GM12878 (cell line): ENCODE measurements at places on chromosomes 12 and 14. TPM values are rescaled to one million over a fixed set of nuclear protein-coding genes. Genes with fewer than 3 reads are reported as not detected.

Gene PLCZ1
- total RNA-seq: not detected in 2 replicates

Gene EML5
- 0.19 and 0.33 TPM in 2 replicates for total RNA-seq

Gene TMEM52B
- not detected in 2 replicates for total RNA-seq

Gene ALKBH1
- 15.4 and 18.9 TPM in 2 replicates for total RNA-seq

Gene KRT71
- total RNA-seq: not detected in 2 replicates

Gene PIK3C2G
- not detected in 2 replicates for total RNA-seq

Gene BBS10
- total RNA-seq: 4.2 and 5.2 TPM in 2 replicates

Gene PROX2
- total RNA-seq: 0.11 and 0.33 TPM in 2 replicates

Gene LRRK2
- total RNA-seq: 2.4 and 3.2 TPM in 2 replicates

Gene LRP1
- total RNA-seq: 0.93 and 1.1 TPM in 2 replicates

Gene MYF6
- total RNA-seq: not detected in 2 replicates

Gene VWF
- total RNA-seq: 0.23 and 0.53 TPM in 2 replicates

Gene CMA1
- total RNA-seq: not detected in 2 replicates

DNA sequence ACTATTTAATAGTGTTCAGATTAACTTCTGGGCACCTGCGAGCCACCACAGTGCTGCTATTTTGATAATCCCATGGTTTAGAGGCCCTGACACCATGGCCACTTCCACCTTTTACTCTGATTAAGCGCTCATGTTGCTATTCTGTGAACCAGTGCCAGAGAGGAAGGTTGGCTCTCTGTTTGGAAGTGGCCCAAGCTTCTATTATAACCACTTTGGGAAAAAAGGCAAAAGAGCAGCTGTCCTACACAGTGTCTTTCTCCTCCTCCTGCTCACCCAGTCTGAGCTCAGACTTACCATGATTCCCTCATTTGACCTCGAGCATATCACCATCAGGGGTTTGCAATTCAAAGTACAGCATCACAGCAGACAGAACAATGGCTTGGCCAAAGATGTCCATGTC lies 23.3 kb downstream of the DYRK2 start:
- H3K4me3 ChIP-seq: no peak overlapping the region
- H3K36me3 ChIP-seq: no peaks in the 10 kb centered on the region
- H3K27me3 ChIP-seq: no peaks in the 10 kb centered on the region

DNA sequence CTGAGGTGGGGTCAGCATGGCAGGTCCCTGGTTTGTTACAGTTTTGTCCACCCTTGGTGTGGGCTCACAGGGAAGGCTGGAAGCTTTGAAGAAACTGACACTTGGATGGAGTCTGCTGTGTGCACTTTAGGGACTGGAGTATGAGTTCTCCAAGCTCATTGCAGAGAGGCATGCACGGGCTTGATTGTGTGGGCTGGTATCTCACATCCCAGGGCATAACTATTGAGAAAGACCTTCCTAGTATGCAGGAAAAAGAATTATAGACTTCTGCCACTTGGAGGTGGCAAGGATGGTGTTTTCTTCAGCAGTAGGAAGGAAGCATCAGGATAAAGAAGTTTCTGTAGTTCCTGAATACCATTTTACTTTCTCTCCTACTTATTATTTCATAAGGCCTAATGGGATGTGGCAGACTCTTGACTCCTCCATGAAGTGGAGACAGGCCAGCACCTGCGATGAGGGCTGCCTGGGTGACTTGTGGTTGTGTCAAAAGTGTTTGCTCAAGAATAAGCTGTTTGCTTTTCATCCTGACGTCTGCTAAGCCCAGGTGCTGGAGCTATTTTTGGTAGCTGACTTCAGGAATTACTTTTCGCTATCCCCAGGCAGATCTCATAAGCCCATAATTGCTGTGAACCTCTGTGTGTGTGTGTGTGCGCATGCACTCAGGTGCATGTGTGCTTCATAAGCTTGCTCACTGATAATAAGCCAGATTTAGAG lies 125.8 kb downstream of the KTN1 start:
- no peaks in the 10 kb centered on the region; the same call in 1 of the 2 replicates for H3K4me1 ChIP-seq
- no peak for DNase-seq
- no peaks in the 10 kb centered on the region for H3K27me3 ChIP-seq

DNA sequence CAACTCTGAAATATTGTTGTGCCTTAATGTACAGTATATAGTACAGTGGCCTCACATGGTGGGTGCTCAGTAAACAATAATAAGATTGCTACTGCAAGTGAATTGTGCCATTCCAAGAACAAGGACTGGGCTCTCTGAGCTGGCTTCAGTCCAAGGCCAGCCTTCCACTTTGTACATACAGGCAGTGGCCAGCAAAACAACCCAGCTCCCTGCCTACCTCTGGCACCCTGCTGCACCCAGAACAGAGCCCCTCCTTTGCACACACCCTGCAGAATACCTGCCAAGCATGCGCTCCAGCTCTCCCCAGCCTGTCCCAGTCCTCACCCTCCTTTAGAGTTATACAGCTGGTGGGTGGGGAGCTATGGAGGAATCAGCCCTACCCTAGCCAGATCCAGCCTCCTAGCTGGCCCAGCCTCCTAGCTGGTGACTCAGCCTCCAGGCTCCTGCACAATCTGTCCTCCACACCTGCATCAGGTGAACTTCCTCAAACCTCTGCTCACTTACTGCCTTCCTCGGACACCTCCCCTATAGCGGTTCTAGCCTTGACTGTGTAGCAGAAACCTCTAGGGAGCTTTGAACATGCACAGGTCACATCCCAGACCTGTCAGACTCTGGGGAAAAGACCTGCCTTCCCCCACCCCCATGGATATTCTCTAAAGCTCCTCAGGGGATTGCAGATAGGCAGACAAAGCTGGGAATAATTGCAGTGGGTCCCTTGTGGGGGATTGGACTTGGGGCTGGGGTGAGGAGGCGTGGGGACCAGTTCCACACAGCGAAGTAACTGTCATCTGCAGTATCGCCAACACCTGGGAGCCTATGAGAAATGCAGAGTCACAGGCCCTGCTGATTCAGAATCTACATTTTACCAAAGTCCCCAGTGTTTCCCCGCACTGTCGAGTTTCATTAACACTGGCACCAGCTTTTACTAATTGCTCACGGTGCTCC lies 17.9 kb downstream of the ZDHHC22 start:
- H3K4me3 ChIP-seq: no peak overlapping the region; the same call in 1 of the 2 replicates
- H3K4me1 ChIP-seq: peaks cover 53% of the 10 kb centered on the region
- no peak overlapping the region for H3K27ac ChIP-seq
- H3K36me3 ChIP-seq: no peaks in the 10 kb centered on the region
- no peak for DNase-seq

DNA sequence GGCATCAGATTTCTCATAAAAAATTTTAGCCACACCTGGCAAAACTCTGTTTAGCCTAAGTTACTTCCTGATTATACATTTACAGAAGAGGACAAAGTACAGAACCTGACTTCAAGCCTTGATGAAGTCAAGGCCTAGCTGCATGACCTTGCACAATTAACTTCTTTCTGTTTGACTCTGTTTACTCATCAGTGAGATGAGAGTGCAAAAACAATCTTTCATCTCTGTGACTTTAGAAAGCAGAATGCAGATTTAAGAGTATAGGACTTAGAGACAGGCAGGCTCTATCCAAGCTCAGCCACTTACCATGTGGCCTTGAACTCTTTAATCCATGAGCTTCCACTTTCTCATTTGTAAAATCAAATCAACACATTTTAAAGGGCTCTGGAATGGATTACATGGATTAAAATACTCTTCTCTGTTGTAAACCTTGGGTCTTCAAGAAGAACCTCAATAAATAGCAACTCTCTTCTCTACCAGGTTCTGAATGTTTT lies 1178.9 kb downstream of the FLRT2 start:
- DNase-seq: no peak
- no peaks in the 10 kb centered on the region for H3K4me1 ChIP-seq
- H3K27ac ChIP-seq: no peak overlapping the region
- H3K27me3 ChIP-seq: no peaks in the 10 kb centered on the region

DNA sequence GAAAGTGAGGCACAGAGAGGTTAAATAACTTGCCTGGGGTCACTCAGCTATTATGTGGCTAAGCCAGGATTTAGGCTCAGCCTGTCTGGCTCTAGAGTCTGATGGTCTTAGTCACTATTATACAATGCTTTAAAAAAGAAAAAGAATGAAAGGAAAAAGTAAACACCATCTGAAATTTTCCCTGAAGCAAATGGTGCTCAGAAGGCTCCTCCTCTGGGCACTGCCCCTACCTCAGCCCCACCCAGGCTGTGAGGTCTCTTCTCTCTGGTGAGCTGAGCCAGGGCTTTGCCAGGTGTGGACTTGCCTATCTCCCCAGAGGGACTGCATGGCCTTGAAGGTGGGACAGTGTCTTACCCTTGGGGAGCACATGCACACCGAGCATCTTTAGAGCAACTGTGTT lies 117.5 kb upstream of the DYRK2 start:
- H3K4me1 ChIP-seq: no peaks in the 10 kb centered on the region
- H3K36me3 ChIP-seq: no peaks in the 10 kb centered on the region
- H3K27me3 ChIP-seq: no peaks in the 10 kb centered on the region
- DNase-seq: no peak

GRCh38 chr12:64028541-64028940 lies 184.0 kb downstream of the SRGAP1 start:
- no peaks in the 10 kb centered on the region for H3K4me1 ChIP-seq
- no peak overlapping the region for H3K4me3 ChIP-seq
- H3K36me3 ChIP-seq: no peaks in the 10 kb centered on the region
- H3K27me3 ChIP-seq: no peaks in the 10 kb centered on the region

GRCh38 chr14:97379091-97379531 lies 581.9 kb downstream of the VRK1 start:
- no peak overlapping the region for H3K4me3 ChIP-seq
- H3K36me3 ChIP-seq: no peaks in the 10 kb centered on the region
- H3K4me1 ChIP-seq: peaks cover 33% of the 10 kb centered on the region
- no peak for DNase-seq

DNA sequence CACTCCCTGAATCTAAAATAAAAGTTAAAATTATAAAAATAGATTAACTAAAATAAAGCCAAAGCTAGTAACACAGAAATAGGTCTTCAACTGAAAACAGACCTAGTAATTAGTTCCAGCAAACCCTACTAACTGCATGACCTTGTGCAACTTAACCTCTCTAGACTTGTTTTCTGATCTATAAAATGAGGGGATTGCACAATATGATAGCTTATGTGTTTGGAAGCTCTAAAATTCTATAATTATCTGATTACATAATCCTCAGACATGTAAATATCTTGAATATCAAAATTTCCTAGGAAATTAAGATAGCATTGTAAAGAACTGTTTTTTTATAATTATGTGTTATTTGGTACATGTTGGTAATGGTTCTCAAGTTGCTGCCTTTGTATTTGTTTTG lies 144.1 kb upstream of the GRIP1 start:
- no peak for DNase-seq
- H3K36me3 ChIP-seq: no peaks in the 10 kb centered on the region
- no peaks in the 10 kb centered on the region for H3K27me3 ChIP-seq
- H3K4me1 ChIP-seq: no peaks in the 10 kb centered on the region

GRCh38 chr14:37843954-37844607 lies 248.7 kb downstream of the TTC6 start:
- H3K4me3 ChIP-seq: no peak overlapping the region
- no peaks in the 10 kb centered on the region for H3K36me3 ChIP-seq
- no peaks in the 10 kb centered on the region for H3K4me1 ChIP-seq
- H3K27me3 ChIP-seq: no peaks in the 10 kb centered on the region
- DNase-seq: no peak

- no peak overlapping the region for H3K27ac ChIP-seq
- DNase-seq: no peak
- no peak overlapping the region for H3K4me3 ChIP-seq
- no peaks in the 10 kb centered on the region for H3K36me3 ChIP-seq
- H3K4me1 ChIP-seq: no peaks in the 10 kb centered on the region
These were observed 33.3 kb upstream of the ACTN1 start for GRCh38 chr14:69012256-69012953.

- no peaks in the 10 kb centered on the region for H3K4me1 ChIP-seq
- no peaks in the 10 kb centered on the region for H3K27me3 ChIP-seq
- no peak overlapping the region for H3K27ac ChIP-seq
- DNase-seq: no peak
- H3K36me3 ChIP-seq: peaks cover 18% of the 10 kb centered on the region
- no peak overlapping the region for H3K4me3 ChIP-seq
These were observed 11.5 kb downstream of the GNS start for GRCh38 chr12:64747695-64748094.

GRCh38 chr12:27237790-27238771 lies 6.0 kb upstream of the STK38L start:
- no peaks in the 10 kb centered on the region for H3K27me3 ChIP-seq
- peak; percentile 72 for DNase-seq
- H3K4me3 ChIP-seq: peak overlapping the region; percentile 31
- peaks cover 32% of the 10 kb centered on the region for H3K4me1 ChIP-seq
- peak overlapping the region; percentile 82 for H3K27ac ChIP-seq

- no peak overlapping the region for H3K4me3 ChIP-seq
- H3K27me3 ChIP-seq: no peaks in the 10 kb centered on the region
- DNase-seq: no peak
- no peak overlapping the region for H3K27ac ChIP-seq
- peaks cover 36% of the 10 kb centered on the region for H3K4me1 ChIP-seq
These were observed 77.5 kb upstream of the EEA1 start for GRCh38 chr12:93006471-93007208.

- H3K36me3 ChIP-seq: 0 out of 2 replicates have a peak, but pooled peaks cover 3% of the 10 kb centered on the region
- no peak overlapping the region for H3K4me3 ChIP-seq
- no peaks in the 10 kb centered on the region for H3K27me3 ChIP-seq
- peaks cover 4% of the 10 kb centered on the region for H3K4me1 ChIP-seq
These were observed 7.9 kb downstream of the DYNC1H1 start for GRCh38 chr14:101972126-101972866.

GRCh38 chr12:64633011-64633939 lies 23.0 kb downstream of the RASSF3 start:
- H3K27me3 ChIP-seq: no peaks in the 10 kb centered on the region
- no peak for DNase-seq
- H3K4me3 ChIP-seq: no peak overlapping the region
- peaks cover 9% of the 10 kb centered on the region for H3K36me3 ChIP-seq
- no peak overlapping the region for H3K27ac ChIP-seq

- H3K27me3 ChIP-seq: no peaks in the 10 kb centered on the region
- no peak overlapping the region for H3K4me3 ChIP-seq
- H3K36me3 ChIP-seq: peaks cover 7% of the 10 kb centered on the region
These were observed 26.2 kb downstream of the RTRAF start for GRCh38 chr14:52015411-52016030.

DNA sequence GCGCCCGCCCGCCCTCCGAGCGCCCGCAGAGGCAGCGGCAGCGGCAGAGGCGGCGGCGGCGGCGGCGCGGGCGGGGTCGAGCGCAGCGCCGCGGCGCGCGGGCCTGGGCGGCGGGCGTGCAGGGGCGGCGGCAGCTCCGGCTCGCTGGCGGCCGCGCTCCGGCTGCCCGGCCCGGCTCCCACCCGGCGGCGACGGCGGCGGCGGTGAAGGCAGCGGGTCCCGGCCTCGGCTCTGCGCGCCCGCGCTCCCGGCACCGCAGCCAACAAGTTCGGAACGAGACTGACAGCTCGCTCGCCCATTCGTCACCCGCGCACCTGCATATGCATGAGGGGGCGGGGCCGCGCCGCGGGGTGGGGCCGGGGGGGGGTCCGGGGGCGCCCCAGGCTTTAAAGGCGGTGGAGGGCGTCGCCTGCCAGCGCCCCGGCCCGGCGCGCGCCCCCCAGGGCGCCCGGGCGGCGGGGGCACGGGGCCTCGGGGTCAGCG lies at the start of gene JAG2:
JAG2 (minus strand) TSS at position 281 of the 483 bp plus-strand sequence. CDS start 356 bp downstream, outside the sequence.
- H3K4me1 ChIP-seq: no peaks in the 10 kb centered on the region
- no peak within 1 kb of the TSS for H3K27ac ChIP-seq
- H3K27me3 ChIP-seq: peaks cover 3% of the 10 kb centered on the region; the same call in 1 of the 2 replicates
- H3K36me3 ChIP-seq: no peaks in the 10 kb centered on the region

DNA sequence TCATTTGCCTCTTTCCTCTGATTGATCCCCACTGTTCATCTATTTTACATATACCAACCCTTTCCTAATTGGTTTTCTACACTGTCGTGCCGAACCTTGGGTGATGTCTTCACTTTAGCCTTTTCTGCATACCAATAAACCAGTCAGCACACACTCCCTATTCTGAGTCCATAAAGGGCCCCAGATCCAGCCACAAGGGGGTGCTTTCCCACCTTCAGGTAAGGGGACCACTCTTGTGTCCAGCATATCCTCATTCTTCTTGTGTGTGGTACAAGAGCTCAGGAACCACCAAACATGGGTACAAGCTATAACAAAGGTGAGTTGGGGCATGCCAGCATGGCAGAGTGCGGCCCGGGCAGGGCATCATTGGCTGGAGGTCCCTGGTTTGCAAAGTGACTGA lies 859.8 kb downstream of the FSCB start:
- no peak overlapping the region for H3K4me3 ChIP-seq
- no peaks in the 10 kb centered on the region for H3K36me3 ChIP-seq
- H3K27ac ChIP-seq: no peak overlapping the region
